Omental fat pad (tissue), 4 donors: ENCODE measurements at places on chromosomes 7 and 10.

- DNase-seq = no peak
These were observed 355.0 kb upstream of the BMPER start for GRCh38 chr7:33550363-33550762.

GRCh38 chr10:71974489-71975021 lies 10.4 kb downstream of the CHST3 start:
- DNase-seq = no peak

DNA sequence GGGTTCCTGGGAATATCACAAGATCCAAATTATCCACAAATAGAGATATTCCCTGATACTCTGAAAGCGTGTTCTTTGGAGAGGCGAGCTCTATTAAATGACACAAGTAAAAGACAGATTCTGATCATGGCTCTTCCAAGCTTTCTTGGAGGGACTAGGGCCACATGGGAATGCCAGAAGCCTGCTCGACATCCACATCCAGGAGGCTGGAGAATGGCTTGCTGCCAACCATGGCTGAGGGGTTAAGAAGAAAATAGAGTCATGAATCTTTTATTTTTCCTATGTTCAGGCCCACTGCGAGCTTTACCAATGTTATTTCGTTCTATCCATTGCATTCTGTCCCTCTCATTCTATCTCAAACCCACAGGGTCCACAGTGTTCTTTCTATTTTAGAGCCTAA lies 1018.0 kb upstream of the CELF2 start:
- DNase-seq = no peak

- DNase-seq = no peak
These were observed 58.9 kb downstream of the CALML3 start for GRCh38 chr10:5583525-5584175.

- no peak for DNase-seq
These were observed 325.6 kb downstream of the THSD7A start for GRCh38 chr7:11506417-11506816.

DNA sequence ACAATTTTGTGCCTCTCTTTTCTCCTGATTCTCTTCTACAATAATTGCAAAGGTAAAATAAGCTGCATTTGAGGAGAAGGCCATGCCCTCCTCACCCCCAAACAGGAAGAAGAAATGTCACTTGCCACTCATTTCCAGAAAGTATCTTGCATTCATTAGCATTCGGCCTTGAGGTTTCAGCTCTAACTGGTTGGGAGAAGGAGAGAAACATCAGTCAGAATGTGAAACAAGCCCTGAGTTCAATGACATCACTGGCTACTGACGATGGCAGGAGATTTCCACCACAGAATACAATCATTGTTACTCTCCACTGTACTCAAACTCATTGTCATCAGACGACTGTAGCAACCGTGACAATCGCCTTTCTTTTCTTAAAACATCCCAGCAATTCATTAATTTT lies 72.8 kb downstream of the PRKCQ start:
- no peak for DNase-seq

- no peak for DNase-seq
These were observed 18.6 kb downstream of the FGFR2 start for GRCh38 chr10:121579656-121580055.

GRCh38 chr10:31262672-31263071 lies 56.3 kb upstream of the ZEB1 start:
- no peak for DNase-seq

DNA sequence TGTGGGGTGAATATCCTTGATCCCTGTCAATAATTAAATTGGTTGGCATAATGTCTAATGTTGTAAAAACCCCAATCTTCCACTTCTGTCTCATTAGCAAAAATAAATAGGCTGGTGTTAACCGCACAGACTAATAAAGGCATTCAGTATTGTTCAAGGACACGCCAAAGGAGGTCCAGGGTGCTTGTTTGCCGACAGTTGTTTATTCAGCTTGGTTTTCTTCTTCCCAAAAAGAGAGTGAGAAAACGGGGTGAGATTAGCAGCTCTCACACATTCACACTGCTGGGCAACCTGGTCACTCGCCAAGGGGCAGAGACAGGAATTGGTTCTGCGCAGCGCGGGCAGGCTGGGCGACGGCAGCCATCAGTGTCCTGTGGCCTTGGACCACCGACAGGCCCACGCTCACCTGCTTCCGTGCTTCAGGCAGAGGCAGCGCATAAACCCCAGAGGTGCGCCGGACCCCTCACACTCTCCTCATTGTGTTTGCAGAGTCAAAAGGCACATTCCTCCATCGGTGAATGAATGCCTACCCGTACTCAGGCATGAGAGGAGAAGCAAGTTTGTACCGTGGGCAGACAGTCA lies 26.2 kb upstream of the LMBR1 start:
- DNase-seq = no peak

- DNase-seq = no peak
These were observed 25.6 kb downstream of the TM9SF3 start for GRCh38 chr10:96560966-96561887.

DNA sequence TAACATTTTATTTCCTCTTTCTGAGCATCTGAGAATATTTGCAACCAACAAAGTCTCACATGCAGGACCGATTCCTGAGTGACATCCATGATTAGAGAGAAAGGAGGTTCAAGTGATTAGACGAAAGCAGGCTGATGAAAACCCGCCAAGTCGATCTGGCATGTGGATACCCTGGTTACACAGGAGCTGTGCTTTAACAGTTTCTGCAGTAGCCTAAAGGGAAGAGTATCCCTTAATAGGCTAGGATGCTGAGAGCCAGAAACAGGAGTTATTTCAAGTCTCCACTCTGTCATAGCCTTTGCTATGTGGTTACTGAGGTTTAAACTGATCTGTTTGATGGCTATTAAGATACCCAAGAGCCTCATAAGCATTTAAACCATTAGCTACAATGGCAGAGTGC lies 82.5 kb downstream of the PRKCQ start:
- no peak for DNase-seq

- DNase-seq = no peak
These were observed 58.6 kb downstream of the GPR26 start for GRCh38 chr10:123724747-123725146.

DNA sequence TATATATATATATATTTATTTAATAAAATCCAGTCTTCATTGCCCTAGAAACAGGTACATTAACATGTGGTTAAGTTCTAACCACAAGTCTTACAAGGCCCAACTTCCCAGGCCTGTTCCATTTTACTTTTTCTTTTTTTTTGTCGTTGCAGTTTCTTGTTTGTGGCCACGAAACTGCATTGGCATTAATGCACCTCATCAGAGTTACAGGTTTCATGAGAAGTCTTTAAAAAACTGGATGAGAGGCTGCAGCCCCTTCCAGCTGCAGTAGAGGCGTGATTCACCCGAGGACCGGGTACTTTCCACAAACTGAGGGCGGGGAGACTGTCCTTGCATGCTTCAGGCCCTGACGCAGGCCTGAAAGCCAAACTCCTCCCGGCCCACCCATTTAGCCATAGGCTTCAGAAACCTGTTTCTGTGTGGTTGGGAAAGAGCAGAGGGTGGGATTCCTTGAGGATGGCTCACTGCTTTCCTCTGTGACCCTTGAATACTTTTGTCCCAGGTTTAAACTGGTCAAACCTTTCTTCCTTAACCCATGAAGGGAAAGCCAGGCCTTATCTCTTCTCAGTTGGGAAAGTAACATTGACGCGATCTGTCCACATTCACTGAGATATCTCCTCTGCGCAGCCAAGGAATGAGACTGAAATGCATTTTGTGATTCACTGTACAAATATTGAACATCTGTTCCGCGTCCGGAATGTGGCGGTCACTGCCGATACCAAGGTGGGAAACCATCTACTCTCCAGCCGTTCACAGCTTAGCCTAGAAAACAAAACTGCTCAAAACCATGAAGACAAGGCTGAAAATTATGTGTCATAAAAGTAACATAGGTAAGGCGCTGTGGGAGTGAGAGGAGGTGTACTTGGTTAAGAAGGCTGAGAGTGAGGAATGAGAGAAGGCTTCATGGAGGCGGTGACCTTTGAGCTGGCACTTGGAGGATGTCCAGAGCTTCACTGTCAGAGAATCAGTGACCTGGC lies 311.7 kb downstream of the GATA3 start:
- DNase-seq = no peak

GRCh38 chr10:28177944-28178637 lies 124.8 kb downstream of the MPP7 start:
- DNase-seq = no peak

DNA sequence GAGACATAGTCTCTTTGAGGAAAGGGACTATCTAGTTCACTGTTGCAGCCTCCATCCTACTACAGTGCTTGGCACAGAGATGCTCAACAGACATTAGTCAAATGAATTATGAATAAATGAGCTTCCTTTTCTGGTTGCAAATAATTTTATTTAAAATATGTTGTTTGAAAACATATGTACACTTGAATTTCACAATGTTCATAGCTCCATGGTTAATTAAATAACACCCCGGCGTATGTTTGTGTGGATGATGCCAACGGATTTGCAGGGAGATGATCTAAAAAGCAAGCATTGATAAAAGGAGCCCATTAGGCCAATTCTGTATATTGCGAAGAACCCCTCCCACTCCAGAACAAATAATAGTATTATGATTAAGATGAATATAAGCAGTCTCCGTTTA lies 47.8 kb upstream of the ORC5 start:
- no peak for DNase-seq

DNA sequence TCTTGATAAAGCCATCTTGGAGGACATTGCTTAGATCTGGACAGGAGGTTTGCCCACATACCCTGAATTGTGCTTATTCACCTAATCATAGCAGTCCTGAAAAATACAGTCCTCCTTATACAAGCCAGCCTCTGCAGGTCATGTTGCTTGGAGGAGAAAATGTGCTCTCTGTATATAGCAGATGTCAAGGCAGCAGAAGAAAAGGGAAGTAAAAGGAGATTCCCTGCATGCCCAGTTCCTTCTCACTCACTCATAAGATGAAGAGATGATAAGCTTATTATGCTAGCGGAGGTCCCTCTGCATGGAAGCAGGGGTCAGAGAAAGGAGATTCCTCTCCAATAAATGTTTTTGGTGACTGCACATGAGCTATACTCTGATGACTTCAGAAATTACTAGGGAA lies 458.8 kb upstream of the ZMIZ1 start:
- no peak for DNase-seq

DNA sequence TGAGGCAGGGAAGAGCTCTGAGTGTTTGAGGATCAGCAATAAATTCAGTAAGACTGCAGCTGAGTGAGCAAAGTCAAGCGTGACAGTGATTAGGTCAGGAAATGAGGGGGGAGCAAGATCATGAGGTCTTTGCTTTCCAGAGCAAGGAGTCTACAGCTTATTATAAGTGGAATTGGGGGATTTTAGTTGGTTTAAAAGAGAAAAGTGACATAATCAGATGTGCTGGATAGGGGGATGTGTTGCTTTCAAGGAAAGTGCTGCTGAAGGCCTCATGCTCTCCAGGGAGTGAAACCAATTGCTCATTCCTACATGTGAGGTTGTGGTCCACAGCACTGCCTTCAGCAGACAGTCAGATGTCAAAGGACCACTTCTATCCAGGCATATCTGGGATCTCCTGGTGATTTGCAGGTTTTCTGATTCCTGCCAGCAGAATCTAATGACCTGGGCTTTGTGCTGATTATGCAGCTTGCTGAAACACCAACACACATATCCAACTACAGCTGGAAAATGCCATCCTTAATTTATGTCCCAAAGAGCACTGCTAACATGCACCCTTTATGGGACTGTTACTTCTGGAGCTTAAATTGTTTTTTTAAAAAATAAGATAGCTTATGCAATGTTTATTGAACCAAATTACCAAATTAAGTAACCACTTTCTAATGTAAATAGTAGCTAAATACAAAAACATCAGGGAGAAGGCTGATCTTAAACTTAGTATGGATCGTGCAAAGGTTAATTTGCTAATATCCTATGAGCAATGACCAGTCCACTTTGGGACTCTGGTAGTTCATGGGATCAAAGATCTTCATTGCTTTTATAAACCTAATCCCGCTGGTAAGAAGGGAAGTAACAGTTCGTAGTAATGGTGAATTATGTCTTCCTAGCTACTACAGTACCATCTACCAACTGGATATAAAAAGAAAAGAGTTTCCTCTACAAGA lies 607.6 kb downstream of the KCNMA1 start:
- no peak for DNase-seq

DNA sequence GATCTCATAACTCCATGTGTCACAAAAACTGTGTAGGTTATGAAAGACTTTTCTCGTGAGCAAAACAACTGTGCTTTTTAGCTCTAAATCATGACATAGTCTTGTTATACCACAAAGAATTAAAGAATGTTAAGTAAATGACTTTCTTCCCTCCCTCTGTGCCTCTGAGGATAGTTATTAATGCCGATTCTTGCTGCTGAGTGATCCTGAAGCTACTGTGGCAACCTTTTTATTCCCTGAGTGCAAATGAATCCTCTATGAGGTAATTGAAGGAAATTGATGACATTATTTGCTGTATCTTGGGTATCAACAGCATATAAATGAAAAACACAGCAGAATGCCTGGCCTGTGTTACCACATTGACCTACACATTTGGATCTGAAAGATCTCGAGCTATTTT lies 142.2 kb upstream of the HDAC9 start:
- DNase-seq = no peak

DNA sequence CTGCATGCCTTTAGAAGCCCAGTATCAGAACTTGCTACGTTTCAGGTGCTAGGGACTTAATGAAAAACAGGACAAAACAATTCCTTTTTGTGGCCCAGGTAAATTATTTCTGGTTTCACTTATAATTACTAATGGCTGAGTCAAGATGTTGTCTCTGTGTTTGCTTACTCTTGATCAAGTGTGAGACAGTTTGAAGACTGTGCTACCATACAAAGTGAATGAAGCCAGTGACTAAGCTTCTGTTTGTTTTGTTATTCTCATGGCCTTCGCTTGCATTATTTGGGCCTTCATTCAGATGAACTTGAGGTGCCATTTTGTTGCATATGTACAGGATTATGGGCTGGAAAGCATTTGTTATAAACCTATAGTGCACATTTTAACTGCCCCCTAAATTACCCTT lies 17.9 kb downstream of the SMNDC1 start:
- no peak for DNase-seq

DNA sequence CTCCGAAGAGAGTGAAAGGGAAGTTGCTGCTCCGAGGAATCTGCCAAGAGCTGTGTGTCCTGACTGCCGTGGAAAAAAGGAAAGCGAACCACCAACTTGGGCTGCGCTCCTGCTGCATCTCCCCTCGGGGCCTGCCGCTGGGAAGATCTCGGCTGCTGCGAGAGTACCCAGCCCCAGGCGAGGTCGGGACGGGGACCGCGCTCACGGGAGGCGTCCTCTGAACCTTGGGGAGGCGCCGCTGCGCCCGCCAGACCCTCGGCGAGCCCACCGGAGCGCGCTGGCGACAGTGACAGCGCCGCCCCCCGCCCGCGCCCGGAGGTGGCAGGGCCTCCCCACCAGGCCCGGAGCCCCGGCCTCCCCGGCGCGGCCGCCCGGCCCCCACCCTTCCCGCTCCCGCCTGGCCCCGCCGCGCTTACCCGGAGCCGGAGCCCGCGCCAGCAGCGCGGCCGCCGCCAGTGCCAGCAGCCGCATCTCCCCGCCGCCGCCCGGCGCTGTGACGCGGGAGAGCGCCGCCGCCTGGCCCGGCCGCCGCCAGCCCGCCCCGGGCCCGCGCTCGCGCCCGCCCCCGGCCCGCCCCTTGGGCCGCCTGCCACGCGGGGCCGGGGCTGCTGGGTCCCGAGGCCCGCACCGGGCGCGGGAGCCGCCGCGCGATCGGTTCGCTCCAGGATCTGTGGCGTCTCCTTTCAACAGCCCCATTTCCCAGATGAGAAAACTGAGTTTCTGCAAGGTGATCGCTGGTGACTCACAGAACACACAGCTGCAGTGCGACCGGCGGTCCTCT lies at the start of gene VSTM4:
TSS of gene VSTM4 (minus strand) at position 508 of the 781 bp plus-strand sequence. CDS start at position 471, 37 bp downstream.
- DNase-seq = no peak

- no peak for DNase-seq
These were observed 112.3 kb downstream of the ARHGAP12 start for GRCh38 chr10:31816318-31816717.

- DNase-seq = no peak
These were observed 42.7 kb downstream of the PRF1 start for GRCh38 chr10:70559861-70560260.
